Kidney tubule cell (primary cell): ENCODE measurements at places on chromosomes 4 and X.

DNA sequence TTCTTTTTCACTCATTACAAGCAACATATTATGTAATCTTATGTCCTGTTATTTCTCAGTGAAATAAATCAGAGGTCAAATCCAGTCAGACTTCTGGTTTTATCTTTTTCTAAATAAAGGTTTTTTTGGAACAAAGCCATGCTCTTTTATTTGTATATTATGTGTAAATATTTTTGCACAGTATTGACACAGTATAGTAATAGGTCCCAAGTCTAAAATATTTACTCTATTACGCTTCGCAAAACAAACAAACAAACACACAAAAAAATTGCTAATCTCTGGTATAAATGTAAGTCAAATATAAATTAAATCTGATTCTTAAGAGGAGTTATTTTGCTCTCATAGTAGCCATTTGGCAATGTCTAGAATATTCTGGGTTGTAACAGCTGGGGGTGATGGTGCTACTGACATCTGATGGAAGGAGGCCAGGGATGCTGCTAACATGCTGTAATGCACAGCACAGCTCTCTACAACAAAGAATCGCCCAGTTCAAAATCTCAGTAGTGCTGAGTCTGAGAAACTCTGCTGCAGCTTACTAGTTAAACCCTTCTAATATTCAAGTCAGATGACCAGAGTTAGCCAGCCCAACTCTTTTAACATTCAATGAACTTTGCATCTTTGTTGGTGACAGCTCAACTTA lies 602.1 kb downstream of the RAB28 start:
- DNase-seq: no peak

DNA sequence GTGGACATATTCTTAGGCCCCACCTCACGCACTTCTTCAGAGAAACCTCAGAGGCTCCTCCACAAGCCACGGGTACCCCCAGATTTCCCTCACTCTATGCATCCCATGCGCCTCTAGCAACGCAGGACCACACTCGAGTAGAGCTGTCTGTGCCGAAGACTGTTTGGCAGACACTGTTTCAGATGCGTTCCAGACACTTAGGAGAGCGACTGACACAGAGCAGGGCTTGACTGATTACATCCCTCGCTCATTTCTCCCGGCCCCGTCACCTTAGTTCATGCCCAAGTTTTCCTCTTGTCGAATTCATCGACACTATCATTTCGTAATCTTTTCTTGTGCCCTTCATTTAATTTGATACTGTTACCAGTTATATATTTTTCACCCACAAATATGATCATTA lies 15.0 kb downstream of the SORBS2 start:
- DNase-seq: no peak

- peak; percentile 69 for DNase-seq
Measured at GRCh38 chrX:20595928-20596575, 329.3 kb upstream of the RPS6KA3 start.

GRCh38 chrX:8820910-8821527 lies 19.8 kb upstream of the FAM9A start:
- peak; percentile 7 for DNase-seq

DNA sequence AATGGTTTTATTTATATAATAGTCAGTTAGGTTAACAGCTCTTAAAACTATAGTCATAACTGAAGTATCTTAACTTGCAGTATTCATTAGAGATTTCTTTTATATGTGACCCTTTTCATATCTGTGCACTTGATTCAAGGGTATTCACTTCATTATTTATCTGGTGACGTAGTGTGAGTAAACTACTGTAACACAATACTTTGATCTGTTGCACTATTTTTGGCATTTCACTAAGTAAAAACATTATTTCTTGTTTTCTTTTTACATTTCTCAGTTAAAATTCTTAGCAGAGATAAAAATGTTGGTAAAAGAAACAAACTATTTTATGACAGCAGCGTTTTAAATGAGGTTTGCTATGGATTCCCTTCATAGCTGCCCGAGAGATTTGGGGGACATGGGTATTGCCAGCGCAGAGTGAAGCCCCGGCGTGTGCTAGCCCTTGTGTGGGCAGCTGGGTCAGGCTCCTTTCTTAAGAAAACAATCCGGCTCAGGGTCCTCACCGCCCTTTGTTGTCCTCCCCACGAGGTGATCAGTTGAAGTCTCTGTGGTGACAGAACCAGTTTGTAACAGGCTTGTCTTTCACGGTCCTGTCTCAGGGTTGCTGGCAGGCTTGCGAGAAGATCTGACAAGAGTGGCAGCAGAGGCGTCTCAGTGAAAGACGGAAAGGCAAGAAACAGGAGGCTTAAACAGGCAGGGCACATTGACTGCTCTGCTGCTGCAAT lies 293.4 kb downstream of the BMPR1B start:
- DNase-seq: peak; percentile 2

GRCh38 chrX:24168807-24169206 lies 19.3 kb downstream of the ZFX start:
- DNase-seq: no peak

DNA sequence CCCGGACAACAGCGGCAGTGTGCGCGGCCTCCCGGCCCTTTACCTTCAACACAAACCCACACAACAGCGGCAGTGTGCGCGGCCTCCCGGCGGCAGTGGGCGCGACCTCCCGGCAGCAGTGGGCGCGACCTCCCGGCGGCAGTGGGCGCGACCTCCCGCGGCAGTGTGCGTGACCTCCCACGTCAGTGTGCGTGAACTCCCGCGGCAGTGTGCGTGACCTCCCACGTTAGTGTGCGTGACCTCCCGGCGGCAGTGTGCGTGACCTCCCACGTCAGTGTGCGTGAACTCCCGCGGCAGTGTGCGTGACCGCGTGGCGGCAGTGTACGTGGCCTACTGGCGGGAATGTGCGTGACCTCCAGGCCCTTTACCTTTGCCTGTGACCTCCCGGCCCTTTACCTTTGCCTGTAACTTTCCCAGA lies 576.6 kb upstream of the FRG1 start:
- no peak for DNase-seq

- peak; percentile 78 for DNase-seq
Measured at GRCh38 chrX:107565931-107566603, 62.2 kb upstream of the PRPS1 start.

DNA sequence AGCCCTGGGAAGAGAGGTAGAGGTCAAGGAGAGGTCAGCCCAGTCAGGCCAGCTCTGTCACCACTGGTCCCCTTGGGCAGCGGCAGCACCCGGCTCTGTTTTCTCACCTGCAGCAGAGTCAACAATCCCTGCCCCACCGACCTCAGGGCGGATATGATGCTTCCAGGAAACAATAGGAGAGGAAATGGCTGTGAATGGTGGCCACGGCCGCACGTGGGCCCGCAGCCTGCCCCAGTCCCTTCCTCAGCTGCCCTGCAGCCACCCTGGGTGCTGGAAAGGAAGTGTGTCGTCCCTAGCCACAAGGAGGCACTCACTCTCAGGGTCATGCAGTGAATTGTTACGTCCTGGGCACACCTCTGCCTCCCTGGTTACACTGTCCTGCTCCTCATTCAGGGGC lies 92.5 kb upstream of the ENPP6 start:
- DNase-seq: no peak

- no peak for DNase-seq
Measured at GRCh38 chr4:2981256-2981819, 18.0 kb downstream of the GRK4 start.

GRCh38 chr4:154720123-154720522 lies 23.7 kb upstream of the LRAT start:
- DNase-seq: peak; percentile 97

- DNase-seq: no peak
Measured at GRCh38 chr4:159758061-159758460, 655.2 kb downstream of the RAPGEF2 start.

DNA sequence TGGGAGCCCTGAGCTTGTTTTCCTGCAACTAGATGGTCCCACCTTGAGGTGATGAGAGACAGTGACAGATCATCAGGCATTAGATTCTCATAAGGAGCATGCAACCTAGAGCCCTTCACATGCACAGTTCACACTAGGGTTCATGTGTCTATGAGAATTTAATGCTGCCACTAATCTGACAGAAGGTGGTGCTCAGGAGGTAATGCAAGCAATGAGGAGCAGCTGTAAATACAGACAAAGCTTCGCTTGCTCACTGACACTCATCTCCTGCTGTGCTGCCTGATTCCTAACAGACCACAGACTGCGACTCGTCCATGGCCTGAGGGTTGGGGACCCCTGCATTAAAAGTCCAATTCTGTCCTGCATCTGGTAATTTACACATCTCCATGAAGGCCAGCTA lies 141.6 kb downstream of the KCNIP4 start:
- no peak for DNase-seq

DNA sequence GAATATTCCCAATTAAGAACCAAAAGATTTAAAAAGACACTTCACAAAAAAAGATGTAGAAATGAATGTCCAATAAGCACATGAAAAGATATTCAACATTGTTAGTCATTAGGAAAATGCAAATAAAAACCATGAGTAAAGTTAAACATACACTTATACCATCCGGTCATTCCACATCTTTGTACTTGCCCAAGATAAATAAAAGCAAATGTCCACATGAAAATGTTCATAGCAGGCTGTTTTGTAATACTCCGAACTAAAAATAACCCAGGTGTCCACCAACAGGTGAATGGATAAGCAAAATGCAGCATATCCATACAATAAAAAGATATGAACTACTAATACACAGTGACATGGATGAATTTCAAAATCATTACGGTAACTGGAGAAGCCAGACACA lies 28.6 kb upstream of the ZCCHC4 start:
- no peak for DNase-seq

DNA sequence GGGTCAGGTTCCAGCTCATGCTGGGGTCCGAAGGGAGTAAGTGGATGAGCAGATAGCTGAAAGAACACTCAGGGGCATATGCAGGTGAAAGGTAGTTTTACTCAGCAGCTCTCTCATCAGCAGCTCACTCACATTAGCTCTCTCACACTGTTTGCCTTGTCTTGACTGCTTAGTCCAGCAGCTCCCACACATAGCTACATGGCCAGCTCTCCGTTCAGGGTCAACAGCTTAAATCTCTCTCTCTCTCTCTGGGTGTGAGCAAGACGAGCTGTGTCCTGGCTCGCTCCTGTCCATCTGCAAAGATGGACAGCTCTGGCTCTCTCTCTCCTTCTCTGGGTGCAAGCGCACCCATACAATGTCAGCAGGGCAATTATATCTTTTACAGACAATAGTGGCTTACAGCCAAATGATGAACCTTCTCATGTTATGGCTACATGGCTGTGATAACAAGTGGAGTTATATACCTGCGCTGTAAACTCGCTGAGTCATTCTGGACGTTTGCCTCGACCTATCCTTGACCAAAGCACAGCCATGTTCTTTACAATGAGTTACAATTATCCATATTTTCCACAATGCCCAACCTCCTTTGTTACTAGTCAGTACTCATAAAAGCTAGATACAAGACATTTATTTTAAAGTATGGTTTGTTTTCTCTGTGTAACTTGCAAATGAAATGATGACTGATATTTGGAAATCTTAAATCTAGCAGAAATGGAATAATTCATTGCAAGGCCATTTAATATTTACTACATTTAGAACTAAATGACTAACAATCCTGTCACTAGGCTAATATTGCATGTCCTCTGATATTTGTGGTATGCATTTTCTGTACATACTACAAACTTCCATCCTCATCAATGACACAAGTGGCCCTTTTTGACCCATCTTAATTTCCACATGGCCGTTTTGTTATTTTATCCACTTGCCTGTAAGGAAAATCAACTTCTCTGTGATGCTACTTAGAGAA lies 9.3 kb downstream of the PAPSS1 start:
- no peak for DNase-seq

- DNase-seq: peak; percentile 77
Measured at GRCh38 chrX:8845060-8845459, 43.9 kb upstream of the FAM9A start.

- no peak for DNase-seq
Measured at GRCh38 chrX:41189156-41189555, 103.9 kb downstream of the USP9X start.

GRCh38 chr4:145048817-145049216 lies 49.2 kb downstream of the ANAPC10 start:
- no peak for DNase-seq

DNA sequence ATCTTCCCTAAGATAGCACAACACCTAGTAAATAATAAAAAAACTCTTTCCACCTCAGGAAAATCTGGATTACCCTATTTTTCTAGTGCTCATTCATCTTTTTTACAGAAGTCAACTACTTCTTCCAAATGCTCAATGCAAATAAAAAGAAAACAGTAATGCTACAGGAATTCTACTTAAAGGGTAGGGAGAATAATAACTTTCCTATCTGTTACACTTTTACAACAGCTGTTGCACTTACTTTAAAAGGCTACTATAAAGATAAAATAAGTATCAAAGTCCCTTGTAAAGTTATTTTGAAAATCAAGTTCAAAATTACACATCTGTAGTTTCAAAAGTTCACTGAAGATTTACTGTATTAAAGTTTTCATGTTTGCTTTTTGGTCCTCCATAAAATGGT lies 37.6 kb downstream of the THOC2 start:
- DNase-seq: no peak

- DNase-seq: no peak
Measured at GRCh38 chr4:126071346-126072333, 756.9 kb downstream of the FAT4 start.
